Activated CD4-positive, alpha-beta T cell treated with anti-CD3 and anti-CD28 coated beads, Interleukin-2, amount 10 ng/mL, durations not matched to agents 7 days and 5 days (primary cell): ENCODE measurements at places on chromosomes 3 and 15. TPM values are rescaled to one million over a fixed set of nuclear protein-coding genes. Genes with fewer than 3 reads are reported as not detected.

DNA sequence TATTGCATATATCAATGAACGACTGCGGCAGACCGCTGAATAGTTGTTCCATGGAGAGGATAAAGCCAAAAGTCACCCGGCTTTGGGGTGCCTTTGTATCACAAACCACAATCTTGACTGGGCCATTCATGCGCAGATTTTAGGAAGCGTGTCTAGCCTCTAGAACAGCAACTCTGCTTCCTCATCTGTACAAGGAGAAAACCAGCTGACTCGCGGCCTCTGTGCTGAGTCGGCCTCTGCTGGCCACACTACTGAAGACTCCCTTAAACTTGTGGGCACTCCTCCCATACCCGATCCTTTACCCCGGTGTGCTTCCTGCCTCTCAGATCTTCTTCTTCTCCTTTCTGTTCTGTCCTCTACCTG is 872 bp downstream of the DLEC1 start:
- DNase-seq, result peak; percentile 61

GRCh38 chr3:15347737-15348110 is 15.3 kb upstream of the SH3BP5 start:
- DNase-seq, result no peak

- DNase-seq, result no peak
Measured at GRCh38 chr3:83559082-83559481, 1399.7 kb upstream of the CADM2 start.

DNA sequence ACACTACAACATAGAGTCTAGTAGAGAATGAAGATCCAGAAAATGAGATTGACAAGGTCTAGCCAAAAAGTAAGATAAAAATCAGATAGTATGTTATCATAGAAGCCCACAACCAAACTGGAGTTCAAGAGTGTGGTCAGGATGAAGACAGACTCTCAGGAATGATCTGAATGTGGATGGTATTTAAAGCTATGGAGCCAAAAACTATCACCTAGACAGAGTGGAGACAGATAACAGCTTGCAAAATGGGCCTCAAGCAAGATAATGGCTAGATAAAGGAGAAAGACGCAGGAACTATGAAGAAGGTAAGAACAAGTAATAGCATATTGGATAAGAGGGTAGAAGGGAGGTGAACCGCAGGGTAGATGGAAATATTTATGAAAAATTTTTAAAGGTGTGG is 35.4 kb downstream of the ZMAT3 start:
- no peak for DNase-seq

- no peak for DNase-seq
Measured at GRCh38 chr15:88802991-88803240, 320 bp upstream of the ACAN start.

DNA sequence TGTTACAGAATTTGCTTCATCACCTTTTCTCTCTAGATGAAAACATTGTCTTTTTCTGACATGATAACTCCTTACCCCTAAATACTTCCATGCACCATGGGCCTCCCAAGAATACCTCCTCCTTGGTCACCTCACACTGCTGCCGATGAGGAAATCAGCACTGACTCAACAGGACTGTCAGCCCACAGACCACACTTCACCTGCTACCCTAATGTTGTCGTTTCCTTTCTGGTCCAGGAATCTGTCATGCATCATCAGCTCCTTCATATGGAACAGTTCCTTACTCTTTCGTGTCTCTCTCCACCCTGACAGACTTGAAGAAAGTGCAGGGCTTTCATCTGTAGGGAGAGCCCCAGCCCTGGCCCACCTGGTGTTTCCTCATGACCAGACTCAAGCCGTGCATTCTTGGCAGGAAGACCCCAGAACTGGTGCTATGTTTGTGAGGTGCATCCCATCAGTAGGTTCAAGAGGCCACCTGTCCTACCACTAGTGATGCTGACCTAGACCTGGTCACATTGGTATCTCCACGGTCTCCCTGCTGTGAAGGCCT is 41.1 kb upstream of the PLXNA1 start:
- no peak for DNase-seq

GRCh38 chr15:66865622-66866611 is 163.9 kb downstream of the SMAD6 start:
- DNase-seq, result no peak

DNA sequence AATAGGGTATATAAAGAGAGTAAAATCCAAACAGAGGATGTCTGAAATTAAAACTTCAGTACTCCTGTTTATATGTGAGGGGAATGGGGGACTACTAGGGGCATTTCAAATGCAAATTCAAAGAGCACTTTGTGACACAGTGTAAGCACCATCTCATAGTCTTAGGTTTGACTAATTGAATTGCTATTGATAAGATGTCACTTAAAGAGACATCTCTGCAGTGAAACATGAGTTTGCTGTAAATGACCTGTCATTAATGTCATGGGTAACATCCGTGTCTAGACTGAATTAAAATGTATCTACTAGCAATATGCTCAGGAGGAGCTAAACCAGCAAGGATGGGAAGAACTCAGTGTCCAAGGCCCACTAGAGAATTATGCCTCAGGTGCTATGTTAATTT is 41.0 kb downstream of the ROBO1 start:
- no peak for DNase-seq

DNA sequence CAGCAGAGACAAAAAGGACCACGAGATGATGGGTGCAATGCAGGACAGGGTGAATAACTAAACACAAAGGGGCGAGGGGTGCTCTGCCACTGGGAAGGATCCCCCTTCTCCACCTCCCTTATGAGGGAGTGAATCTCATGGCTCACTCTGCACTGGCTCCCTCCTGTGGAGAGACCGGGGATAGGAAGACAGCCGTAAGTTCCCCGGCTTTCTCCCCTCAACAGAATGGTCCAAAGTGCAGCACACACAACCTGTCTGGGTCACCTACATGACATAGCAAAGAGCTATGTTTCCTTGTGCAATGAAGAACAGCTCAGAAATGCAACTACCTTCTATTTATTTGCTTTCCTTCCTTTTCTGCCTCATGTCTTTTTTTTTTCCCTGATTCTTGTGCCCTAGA is 7.8 kb upstream of the ACSBG1 start:
- DNase-seq, result peak; percentile 39

DNA sequence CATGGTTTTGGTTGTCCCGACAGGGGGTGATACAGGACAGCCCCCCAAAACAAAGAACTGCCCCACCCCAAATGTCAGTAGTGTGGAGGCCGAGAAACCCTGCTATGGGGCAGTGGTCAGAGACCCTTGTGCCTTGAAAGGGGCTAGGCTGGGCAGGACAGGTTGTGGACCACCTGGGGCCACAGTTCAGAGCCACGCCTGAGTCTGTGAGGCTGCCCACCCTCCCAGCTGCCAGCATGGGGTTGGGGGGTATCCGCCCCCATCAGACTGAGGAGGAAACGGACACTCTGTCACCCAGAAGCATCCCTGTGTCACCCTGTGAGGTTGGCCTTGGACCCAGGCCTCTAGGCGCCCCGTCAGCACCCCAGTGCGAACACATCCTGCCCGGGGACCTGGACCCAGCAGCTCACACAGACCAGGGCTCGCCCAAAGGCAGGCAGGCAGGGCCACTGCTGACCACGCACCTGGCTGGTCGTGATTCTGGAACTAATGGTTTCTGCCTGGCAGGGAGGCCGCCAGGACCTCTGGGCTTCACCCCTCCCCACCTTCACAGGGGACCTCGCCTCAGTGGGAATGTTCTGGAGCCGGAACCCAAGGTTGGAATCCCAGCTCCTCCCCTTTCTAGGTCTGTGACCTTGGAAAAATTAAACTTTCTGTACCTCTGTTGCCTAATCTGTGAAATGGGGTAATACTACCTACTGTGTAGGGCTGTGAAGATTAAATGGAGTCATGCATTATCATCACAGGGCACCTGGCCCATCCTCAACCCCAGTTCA is 1.4 kb downstream of the SLC41A3 start:
- no peak for DNase-seq

GRCh38 chr3:9194509-9195184 is 54.8 kb downstream of the SRGAP3 start:
- DNase-seq, result no peak

- no peak for DNase-seq
Measured at GRCh38 chr15:77521206-77521605, 100.5 kb downstream of the HMG20A start.

GRCh38 chr15:76802411-76802810 is 102.7 kb downstream of the SCAPER start:
- no peak for DNase-seq

- DNase-seq, result no peak
Measured at GRCh38 chr3:112555535-112556170, 6.1 kb downstream of the ATG3 start.

- DNase-seq, result no peak
Measured at GRCh38 chr3:25870452-25870851, 80.6 kb downstream of the OXSM start.

- no peak for DNase-seq
Measured at GRCh38 chr3:52108302-52109232, 45.7 kb downstream of the POC1A start.

DNA sequence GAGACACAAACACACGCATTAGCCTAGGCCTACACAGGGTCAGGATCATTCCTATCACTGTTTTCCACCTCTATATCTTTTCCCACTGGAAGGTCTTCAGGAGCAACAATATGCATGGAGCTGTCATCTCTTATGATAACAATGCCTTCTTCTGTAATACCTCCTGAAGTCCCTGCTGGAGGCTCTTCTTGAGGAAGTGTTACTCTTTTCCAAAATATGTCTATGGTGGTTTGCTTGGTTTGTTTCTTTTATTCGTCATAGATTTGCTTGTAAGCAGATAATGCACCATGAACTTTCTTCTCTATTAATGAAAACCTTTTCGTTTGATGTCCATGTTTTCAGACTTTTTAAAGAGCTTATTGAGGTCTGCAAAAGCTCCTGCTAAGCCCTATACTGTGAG is 109.3 kb downstream of the GMPS start:
- no peak for DNase-seq

DNA sequence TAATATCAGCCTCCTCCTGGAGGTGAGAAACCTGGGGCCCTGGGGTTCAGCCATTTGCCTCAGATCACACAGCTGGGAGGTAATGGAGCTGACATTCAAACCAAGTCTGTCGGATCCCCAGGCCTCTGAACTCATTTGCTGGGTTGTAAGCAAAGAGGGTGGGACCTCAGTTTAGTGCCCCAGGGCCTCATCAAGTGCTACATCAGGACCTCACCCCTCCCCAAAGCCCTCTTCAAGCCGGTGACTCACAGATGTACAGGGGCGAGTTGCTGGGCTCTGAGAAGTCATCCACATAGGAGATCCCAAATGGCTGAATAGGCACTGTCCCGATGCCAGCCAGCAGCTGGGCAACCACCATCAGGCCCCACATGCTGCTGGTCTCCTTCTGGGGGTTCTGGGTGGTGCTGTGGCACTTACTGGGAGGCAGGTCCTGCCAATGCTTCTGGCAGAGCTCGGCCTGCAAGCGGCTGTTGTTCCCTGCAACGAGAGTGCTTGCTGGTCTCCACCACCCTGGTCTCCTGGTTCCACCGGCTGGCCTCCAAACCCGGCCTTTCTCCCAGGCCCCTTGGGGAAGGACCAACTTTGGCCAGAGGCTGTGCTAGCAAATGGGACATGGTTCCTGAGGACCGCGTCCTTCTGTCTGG is 59.2 kb upstream of the RAB6B start:
- DNase-seq, result no peak

DNA sequence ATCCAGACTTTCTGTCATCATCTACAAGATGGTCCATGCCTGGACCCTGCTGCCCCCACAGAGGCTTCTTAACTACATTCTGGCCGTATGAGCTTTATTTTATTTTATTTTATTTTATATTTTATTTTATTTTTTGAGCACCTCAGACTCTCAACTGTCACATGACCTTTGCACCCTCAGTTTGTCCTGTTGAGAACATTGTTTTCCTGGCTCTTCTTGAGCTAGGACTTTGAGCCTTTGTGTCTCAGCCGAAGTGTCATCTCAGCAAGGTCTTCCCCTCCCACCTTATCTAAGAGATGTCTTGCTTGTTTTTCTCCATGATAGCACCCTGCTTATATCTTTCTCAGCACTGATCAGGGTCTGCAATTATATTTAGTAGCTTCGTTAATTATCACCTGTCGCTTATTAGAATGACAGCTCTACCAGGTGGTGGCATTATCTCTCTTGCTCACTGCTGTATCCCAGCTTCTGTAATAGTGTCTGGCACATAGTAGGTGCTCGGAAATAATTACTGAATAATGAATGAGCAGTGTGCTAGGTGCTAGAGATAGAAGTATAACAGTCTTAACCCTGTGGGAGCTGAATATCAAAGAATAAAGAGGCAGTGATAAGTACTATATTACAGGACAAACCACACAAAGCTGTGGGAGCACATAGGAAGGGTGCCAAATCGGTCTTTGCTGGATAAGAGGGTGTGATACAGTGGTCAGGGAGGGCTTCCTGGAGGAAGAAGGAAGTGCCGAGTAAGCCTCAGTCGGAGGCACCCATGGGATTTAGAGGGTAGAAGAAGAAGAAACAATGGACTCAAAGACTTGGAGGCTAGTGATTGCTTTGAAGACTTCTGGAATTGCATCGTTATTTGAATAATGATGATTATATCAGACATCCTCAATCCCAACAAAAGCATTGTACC is 136.2 kb downstream of the ITPR1 start:
- no peak for DNase-seq

DNA sequence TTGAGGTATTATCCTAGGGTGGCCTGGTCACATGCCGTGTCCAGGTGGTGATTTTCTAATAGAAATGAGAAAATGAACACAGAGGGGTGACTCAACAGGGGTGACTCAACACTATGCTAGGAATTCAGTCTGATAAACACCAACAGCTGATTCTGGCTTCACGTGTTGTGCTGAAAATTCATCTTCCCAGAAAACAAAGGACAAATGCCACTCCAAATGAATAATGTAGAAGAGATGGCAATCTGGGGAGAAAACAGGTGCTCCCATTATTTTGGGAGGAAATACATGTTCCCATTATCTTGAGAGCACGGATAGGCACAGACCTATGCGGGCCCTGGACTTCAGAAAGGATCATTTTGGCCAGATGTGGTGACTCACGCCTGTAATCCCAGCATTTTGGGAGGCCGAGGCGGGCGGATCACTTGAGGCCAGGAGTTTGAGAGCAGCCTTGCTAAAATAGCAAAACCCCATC is 101.2 kb upstream of the MEX3B start:
- no peak for DNase-seq

- no peak for DNase-seq
Measured at GRCh38 chr3:147380977-147381376, 25.4 kb downstream of the ZIC4 start.

GRCh38 chr3:22507709-22508108 is 695.4 kb upstream of the UBE2E2 start:
- DNase-seq, result no peak

GRCh38 chr3:85244091-85244490 is 285.3 kb downstream of the CADM2 start:
- DNase-seq, result no peak

- DNase-seq, result no peak
Measured at GRCh38 chr3:8313560-8314267, 187.9 kb upstream of the LMCD1 start.

Gene ARGFX
- total RNA-seq, result not detected

Gene FAM227B
- total RNA-seq, result 3.0 TPM

Gene ERICH6
- total RNA-seq, result 0.50 TPM

Gene MORC1
- total RNA-seq, result not detected

Gene POLR2H
- total RNA-seq, result 74.4 TPM

Gene CAV3
- not detected for total RNA-seq

Gene BLM
- 50.2 TPM for total RNA-seq

Gene DPP8
- 42.8 TPM for total RNA-seq

Gene TPRG1
- 1.2 TPM for total RNA-seq

Gene TIGIT
- 7.0 TPM for total RNA-seq

Gene DNAH1
- 25.7 TPM for total RNA-seq
